ENCODE measurements at places on chromosomes 3 and 15. TPM values are rescaled to one million over a fixed set of nuclear protein-coding genes. Genes with fewer than 3 reads are reported as not detected.

The SAXO2 gene
- polyA plus RNA-seq: 2.8 TPM

The LIPC gene
- polyA plus RNA-seq: 0.25 TPM

DNA sequence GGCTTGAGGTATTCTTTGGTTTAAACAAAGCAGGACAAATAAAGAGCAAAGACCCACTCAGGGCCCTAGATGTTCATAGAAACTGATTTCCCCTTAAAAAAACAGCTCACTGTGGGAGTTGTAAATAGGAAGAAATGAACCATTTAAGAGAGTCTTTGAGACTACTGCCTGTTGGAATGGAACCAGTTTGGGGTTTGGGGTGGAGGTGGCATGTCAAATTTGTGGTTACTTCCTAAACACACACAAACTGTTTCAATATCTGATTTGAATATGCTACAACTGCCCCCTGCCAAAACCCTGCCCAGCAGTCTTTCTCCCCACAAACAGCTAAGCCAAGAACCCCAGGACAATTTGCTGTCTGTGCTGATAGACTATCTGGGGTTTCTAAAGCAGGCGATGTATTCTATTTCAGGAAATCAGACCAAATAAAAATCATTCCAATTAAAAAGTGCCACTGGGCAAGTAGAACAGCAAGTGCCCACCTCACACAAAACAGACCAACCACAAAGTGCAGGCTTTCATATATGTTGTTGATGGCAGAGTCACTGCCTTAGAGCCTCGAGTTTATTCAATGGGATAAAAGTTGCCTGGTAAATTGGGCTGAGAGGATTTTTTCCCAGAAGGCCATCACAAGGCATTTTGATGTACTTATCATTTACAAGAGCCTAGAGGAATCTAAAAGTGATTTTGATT, 293.9 kb upstream of the PROK2 start:
- H3K36me3 ChIP-seq: no peaks in the 10 kb centered on the region
- no peak overlapping the region for H3K27ac ChIP-seq
- no peak for DNase-seq
- H3K4me3 ChIP-seq: no peak overlapping the region
- peaks cover 3% of the 10 kb centered on the region for H3K27me3 ChIP-seq

The FSIP1 gene
- 0.78 TPM for polyA plus RNA-seq

DNA sequence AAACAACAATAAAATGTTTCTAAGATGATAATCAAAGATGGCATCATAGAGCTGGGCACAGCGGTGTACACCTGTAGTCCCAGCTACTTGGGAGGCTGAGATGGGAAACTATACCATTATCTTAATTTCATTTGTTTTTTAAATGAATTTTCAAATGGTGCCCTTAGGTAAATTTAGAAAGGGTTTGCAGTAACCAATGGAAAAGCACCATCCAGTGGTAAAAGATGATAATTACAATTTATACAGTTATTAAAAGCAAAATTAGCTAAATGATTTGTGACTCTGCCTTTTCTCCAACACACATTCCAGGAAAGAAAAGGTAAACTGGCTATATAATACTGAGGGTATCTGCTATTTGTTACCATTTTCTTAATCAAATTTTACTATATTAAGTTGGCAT, 14.4 kb upstream of the ANKRD28 start:
- no peak overlapping the region for H3K27ac ChIP-seq
- H3K4me1 ChIP-seq: no peaks in the 10 kb centered on the region
- H3K4me3 ChIP-seq: no peak overlapping the region
- DNase-seq: no peak

GRCh38 chr15:72068856-72069255, 49.1 kb downstream of the MYO9A start:
- no peaks in the 10 kb centered on the region for H3K27me3 ChIP-seq
- no peaks in the 10 kb centered on the region for H3K36me3 ChIP-seq
- H3K27ac ChIP-seq: no peak overlapping the region
- DNase-seq: peak; percentile 38
- H3K4me1 ChIP-seq: peaks cover 3% of the 10 kb centered on the region

GRCh38 chr3:151479452-151479851, 18.6 kb upstream of the IGSF10 start:
- DNase-seq: no peak
- H3K36me3 ChIP-seq: no peaks in the 10 kb centered on the region
- no peaks in the 10 kb centered on the region for H3K27me3 ChIP-seq
- no peak overlapping the region for H3K27ac ChIP-seq

- H3K27ac ChIP-seq: no peak overlapping the region
- H3K4me1 ChIP-seq: peaks cover 4% of the 10 kb centered on the region
- DNase-seq: no peak
- no peaks in the 10 kb centered on the region for H3K27me3 ChIP-seq
Measured at GRCh38 chr3:152287898-152288576, 19.3 kb downstream of the MBNL1 start.

DNA sequence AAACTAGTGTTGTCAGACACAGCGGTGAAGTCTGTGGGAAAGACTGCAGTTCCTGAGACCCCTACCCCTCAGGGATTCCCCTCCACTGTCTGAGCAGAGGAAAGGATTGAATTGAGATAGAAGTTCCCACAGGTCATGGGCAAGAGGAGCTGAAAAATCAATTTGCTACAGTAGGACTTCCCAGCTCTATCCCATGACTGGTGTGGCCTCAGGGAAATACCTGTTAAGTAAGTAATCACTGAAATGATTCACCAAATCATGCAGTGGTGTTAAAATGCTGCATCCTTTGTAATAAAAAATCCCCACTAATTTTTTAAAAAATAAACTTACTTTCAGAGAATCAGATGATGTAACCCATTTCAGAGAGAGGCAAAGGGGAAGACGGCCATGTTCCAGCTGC, 45.0 kb upstream of the SPRED1 start:
- no peak for DNase-seq
- H3K27ac ChIP-seq: no peak overlapping the region
- H3K4me1 ChIP-seq: peaks cover 24% of the 10 kb centered on the region
- H3K4me3 ChIP-seq: no peak overlapping the region

DNA sequence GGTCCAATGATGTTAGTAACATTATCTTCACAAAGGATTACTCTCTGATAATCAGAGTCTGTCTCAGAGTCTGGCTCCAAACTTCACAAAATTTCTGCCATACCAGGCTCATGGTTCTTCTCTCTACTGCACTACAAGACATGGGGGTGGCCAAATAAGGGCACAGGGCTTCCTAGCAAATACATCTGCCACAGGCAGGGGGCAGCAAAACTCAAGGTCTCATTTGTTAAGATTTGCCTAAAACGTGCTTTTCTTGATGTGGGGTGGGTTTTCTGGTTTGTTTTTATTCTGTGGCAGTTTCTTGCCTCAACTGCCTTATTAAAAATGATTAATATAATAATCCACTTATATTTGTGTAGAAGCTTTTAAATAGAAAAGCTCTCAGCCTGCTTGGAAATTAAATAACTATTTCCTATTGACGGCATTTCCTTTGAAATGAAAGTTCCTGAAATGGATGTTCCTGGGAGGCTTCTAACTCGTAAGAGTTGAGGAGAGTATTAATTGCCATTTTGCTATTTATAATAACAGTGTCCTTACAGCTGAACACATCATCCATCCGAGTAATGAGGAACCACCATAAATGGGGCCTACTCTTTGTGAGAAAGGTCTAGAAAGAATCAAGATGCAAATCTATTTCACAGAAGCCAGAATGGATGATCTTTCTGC, 53.8 kb downstream of the SST start:
- no peak for DNase-seq
- no peaks in the 10 kb centered on the region for H3K36me3 ChIP-seq
- no peaks in the 10 kb centered on the region for H3K4me1 ChIP-seq
- no peaks in the 10 kb centered on the region for H3K27me3 ChIP-seq
- H3K4me3 ChIP-seq: no peak overlapping the region

The SMCO1 gene
- polyA plus RNA-seq: not detected

GRCh38 chr3:5489536-5489935, 302.0 kb downstream of the EDEM1 start:
- H3K27ac ChIP-seq: no peak overlapping the region
- no peak overlapping the region for H3K4me3 ChIP-seq
- no peak for DNase-seq

GRCh38 chr3:88985491-88985890, 121.9 kb upstream of the EPHA3 start:
- no peak for DNase-seq
- no peaks in the 10 kb centered on the region for H3K36me3 ChIP-seq
- H3K4me1 ChIP-seq: no peaks in the 10 kb centered on the region
- no peak overlapping the region for H3K27ac ChIP-seq
- no peak overlapping the region for H3K4me3 ChIP-seq

DNA sequence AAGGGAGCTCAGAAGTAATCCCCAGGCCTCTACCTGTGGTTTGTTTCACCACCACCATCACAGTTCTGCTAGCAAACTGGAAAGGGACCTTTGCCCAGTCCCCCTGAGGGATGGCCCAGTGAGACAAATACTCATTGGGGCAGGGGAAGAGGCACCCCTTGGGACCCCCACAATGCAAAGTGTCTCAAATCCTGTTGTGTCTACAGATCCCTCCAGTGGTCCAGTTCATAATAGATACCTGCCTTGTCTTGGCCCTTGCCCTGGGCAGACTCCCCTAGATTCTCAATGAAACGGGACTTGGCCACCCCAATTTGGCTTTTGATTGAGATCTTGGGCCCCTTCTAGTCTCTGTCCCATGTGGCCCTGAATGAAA, 43.8 kb upstream of the RAB6B start:
- no peak for DNase-seq
- H3K36me3 ChIP-seq: no peaks in the 10 kb centered on the region
- no peak overlapping the region for H3K4me3 ChIP-seq

- DNase-seq: no peak
- no peaks in the 10 kb centered on the region for H3K36me3 ChIP-seq
Measured at GRCh38 chr15:85007741-85008397, 26.2 kb downstream of the PDE8A start.

DNA sequence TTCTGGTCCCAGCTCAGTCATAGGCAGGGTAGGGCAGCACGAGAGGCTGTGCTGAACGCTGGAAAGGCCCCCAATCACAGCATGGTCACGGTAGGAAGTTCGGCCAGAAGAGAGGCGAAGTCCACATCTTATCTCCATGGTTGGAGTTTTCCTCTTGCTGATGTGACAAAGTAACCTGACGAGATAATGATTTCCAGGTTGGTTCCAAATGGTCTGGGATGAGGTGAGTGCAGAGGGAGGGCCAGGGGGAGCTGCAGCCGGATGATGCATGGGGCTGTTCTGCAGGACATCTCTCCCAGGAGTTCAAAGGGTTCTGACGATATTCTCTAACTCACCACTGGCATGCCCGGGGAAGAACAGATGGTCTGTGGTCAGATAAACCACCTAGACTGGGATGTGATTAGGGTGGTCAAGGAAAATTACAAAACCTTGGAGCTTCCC, 83.2 kb upstream of the WNT5A start:
- no peaks in the 10 kb centered on the region for H3K36me3 ChIP-seq
- H3K27me3 ChIP-seq: no peaks in the 10 kb centered on the region
- peak overlapping the region; percentile 77 for H3K27ac ChIP-seq
- peaks cover 14% of the 10 kb centered on the region for H3K4me1 ChIP-seq
- DNase-seq: peak; percentile 77
